ENCODE measurements at places on chromosomes 1 and 21.

- DNase-seq = no peak
Measured at GRCh38 chr1:164325786-164326185, 233.2 kb upstream of the PBX1 start.

GRCh38 chr1:44078104-44078503, 40.5 kb upstream of the KLF17 start:
- DNase-seq = no peak

DNA sequence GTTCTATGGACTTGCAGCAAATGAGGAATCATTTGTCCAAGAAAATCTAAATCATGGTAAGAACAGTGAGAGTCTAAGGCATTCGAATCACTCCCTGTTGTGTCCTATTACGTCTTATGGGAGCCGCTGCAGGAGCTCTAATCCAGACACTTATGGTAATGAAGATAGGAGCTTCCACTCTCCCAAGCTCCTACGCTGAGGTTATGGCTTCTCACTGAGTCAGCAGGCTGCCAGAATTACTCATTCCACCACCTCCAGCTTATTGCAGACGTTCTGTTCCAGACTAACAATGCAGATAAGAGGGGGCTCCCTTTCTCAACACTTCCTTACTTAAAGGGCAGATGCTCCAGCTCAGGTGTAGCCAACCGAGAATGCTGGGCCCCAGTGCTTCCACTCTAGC, 212.6 kb downstream of the GREM2 start:
- no peak for DNase-seq

GRCh38 chr21:16587141-16587581, 857.4 kb downstream of the USP25 start:
- no peak for DNase-seq

DNA sequence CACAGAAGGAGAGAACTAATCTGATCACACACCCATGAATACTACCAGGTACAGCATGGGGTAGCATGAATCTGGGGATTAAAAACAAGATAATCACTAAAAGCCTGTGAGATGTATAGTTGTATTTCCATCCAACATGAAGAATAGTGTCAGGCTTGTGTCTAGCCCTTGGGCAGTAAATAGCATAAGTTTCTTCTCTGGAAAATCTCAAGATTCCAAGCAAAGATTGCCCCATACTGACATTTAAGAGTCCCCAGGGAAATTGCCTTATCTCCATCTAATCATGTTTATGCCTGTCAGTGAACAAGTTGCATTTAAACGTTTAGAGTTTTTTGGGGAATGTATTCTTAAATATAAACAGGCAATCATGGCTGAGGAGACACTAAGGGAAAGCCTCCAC, 109.2 kb upstream of the SERTAD4 start:
- no peak for DNase-seq
